A549 treated with AZD2906 at 1 μM for 4 hours (cell line): ENCODE measurements at places on chromosomes 16 and 17. TPM values are rescaled to one million over a fixed set of nuclear protein-coding genes. Genes with fewer than 3 reads are reported as not detected.

CD300LB gene
- total RNA-seq = 0.05 to 0.14 TPM (median 0.05 TPM) in 4 of 5 replicates, not detected in the other

CPNE7 gene
- 56.4 to 90.3 TPM (median 78.6 TPM) in 5 replicates for total RNA-seq

ACSM5 gene
- total RNA-seq = not detected in 5 replicates

CPHXL gene
- total RNA-seq = not detected in 5 replicates

HLF gene
- total RNA-seq = 0.07 to 0.13 TPM (median 0.09 TPM) in 5 replicates

OR3A3 gene
- total RNA-seq = not detected in 5 replicates

KCNJ12 gene
- 1.5 to 1.8 TPM (median 1.7 TPM) in 5 replicates for total RNA-seq

KRT9 gene
- not detected in 5 replicates for total RNA-seq

TNRC6A gene
- 25.6 to 31.7 TPM (median 27.8 TPM) in 5 replicates for total RNA-seq

CES4A gene
- 2.9 to 4.9 TPM (median 4.0 TPM) in 5 replicates for total RNA-seq

P2RX5 gene
- total RNA-seq = 16.3 to 24.9 TPM (median 22.8 TPM) in 5 replicates

C17orf100 gene
- total RNA-seq = 1.8 to 3.2 TPM (median 2.7 TPM) in 5 replicates

WNT9B gene
- 0.02 to 0.05 TPM in 2 of 5 replicates, not detected in the others for total RNA-seq

KRTAP1-5 gene
- not detected in 5 replicates for total RNA-seq

CPHXL2 gene
- total RNA-seq = not detected in 5 replicates

ANKRD13B gene
- total RNA-seq = 20.7 to 30.7 TPM (median 26.2 TPM) in 5 replicates

NUPR1 gene
- 10.8 to 18.9 TPM (median 14.9 TPM) in 5 replicates for total RNA-seq

EVI2B gene
- 0.02 to 0.06 TPM (median 0.06 TPM) in 3 of 5 replicates, not detected in the others for total RNA-seq

NOD2 gene
- 0.02 TPM in 1 of 5 replicates, not detected in the others for total RNA-seq

DNAH2 gene
- total RNA-seq = 0.02 to 0.05 TPM (median 0.03 TPM) in 5 replicates
